ENCODE measurements at places on chromosomes 7 and 10.
A peak's percentile ranks its signal among the peaks of the same experiment; 100 is the strongest.

GRCh38 chr7:1100834-1101562, 13.1 kb downstream of the GPER1 start:
- no peak for DNase-seq

DNA sequence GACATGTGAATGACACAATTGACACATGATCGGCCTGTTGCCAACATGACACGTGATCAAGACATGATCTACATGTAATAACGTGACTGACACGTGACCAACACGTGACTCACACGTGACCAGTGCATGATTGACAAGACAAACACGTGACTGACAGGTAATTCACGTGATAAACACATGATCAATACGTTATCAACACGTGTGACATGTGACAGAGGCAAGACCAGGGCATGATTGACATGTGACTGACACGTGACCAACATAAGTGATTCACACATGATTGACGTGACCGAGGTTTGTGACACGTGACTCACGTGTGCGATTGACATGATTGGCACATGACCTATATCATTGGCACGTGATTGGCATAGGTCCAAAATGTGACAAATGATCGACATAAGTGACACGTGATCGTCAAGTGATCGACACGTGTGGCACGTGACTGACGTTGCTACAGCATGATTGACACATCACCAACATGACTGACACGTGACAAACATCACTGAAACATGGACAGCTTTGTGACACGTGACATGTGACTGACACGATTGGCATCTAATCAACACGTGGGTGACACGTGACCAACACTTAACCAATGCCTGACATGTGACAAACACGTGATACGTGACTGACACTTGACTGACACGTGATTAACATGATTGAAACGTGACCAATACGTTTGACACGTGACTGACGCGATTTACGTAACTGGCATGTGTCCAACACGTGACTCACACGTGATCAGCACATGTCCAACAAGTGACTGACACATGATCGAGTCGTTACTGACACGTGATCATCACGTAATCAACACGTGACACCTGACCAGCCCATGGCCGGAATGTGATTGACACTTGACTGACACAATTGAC, 23.0 kb downstream of the CRPPA start:
- DNase-seq, result no peak

GRCh38 chr7:89813081-89813480, 341.2 kb upstream of the STEAP1 start:
- DNase-seq, result no peak

DNA sequence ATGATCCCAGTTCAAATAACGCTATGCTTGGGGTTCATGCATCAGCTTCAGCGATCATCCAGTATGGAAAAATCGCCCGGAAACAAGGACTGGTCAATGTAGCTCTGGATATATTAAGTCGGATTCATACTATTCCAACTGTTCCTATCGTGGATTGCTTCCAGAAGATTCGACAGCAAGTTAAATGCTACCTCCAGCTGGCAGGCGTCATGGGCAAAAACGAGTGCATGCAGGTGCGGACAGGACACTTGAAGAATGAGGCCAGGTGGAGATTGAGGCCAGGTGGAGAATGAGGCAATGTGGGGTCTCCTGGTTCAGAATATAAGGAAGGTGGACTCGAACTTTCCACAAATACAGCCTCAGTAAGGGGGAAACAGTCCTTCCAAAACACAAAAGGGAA, 105.8 kb downstream of the TRRAP start:
- DNase-seq, result no peak

GRCh38 chr10:126380352-126381076, 7.8 kb downstream of the ADAM12 start:
- no peak for DNase-seq

DNA sequence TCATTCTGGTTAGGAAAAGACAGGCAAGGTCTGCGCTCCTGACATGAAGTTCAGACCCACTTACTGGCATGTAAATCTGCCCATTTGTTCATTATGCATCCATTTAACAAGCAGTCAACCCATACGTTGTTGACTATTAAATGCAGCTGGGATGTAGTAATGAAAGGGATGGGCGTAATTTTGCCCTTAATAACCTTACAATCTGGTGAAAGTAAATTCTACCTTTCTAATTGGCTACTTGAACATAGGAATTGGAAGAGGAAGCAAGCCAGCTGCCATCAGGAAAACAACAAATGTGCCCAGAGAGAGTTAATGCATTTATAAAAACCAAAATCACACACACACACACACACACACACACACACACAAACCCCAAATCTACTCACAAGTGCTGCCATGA, 170.2 kb upstream of the PITRM1 start:
- no peak for DNase-seq

GRCh38 chr10:78578929-78579328, 489.8 kb upstream of the ZMIZ1 start:
- DNase-seq, result no peak

DNA sequence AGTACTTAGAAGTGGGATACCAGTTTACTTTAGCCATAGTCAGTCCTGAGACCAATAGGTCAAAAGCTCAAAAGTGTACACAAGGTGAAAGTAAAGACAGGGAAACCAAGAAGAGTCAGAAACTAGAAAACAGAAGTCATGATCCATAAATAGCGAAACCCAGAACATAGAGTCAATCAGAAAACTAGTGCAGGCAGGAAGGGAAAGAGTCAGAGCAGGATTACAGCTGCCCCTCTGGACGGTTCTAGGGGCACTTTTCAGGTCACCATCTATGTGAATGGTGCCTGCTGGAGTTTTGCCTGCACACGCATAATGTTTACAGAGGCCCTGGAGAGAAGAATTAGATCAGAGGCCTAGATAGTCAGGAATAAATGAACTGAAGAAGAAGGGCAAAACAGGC, 22.4 kb upstream of the DMTF1 start:
- no peak for DNase-seq

DNA sequence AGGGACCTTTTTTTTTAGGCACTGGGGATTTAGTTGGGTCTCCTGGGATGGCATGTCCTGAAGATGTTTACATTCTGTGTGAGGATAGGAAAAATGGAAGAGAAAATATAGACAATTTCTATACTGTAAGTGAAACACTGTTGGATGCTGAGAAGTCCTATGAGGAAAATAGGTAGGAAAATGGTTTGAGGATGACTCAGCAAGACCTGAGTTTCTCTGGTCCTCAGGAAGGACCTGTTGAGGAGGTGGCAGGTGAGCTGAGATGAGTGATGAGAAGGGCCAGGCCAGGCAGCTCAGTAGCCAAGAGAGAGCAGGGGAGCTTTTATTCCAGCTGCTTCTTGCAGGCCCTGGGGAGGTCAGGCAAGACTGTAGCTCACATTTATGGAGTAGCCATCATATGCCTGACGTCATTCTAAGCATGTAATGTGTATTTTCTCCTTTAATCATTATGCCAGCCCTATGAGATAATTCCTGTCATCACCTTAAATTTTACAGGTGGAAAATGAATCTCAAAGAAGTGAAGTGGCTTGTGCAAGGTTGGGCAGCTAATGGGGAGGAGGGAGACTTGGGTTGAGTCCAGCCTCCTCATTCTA, 19.1 kb upstream of the LRRC18 start:
- DNase-seq, result no peak

DNA sequence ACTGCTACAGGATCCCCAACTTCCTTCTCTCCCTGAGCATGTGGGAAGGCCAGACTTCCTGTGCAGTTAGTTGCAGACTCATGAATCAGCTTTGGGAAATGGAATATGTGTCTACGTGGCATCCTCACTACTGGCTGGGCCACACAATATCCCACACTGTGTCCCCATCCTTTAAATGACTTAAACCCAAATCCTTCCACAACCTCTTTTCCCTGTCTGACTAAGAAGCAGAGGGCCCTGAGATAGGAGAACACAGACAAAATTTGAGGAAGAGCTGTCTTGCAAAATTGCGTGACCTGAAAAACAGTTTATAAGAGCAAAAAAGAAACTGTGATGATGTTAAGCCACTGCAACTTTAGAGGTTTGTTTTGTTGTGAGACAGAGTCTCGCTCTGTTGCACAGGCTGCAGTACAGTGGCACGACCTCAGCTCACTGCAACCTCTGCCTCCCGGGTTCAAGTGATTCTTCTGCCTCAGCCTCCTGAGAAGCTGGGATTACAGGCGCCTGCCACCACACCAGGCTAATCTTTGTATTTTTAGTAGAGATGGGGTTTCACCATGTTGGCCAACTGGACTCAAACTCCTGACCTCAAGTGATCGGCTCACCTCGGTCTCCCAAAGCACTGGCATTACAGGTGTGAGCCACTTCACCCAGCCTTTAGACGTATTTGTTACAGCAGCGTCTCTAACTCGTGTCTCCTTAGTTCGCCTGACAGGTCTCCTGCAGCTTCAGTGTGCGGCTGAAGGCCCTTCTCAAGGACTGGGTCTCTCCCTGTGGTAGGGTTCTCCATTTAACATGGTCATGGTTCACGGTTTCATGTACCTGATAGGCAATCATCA, 46.9 kb upstream of the SFMBT2 start:
- no peak for DNase-seq

DNA sequence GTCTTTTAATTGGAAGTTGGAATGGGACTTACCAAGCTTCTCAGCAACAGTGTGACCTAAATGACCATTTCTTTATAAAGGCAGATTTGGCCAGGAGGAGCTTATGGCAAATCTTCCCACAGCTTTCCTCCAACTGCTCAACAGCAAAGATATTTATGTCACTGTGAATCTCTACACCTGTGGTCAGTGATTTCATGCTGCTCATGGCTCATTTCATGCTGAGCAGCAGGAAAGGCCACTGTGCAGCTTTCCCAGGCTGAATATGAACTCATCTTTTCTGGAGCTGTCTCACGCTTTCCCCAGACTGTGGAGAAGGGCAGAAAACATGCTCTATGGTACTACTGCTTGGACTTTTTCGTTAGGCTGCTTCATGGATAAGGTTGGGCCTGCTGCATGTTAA, 29.8 kb downstream of the CALCR start:
- no peak for DNase-seq

- no peak for DNase-seq
These were observed 258.2 kb upstream of the SORCS1 start for GRCh38 chr10:107422681-107423080.

GRCh38 chr7:54788664-54789063, 29.7 kb upstream of the SEC61G start:
- peak; percentile 32 for DNase-seq

- no peak for DNase-seq
These were observed 22.2 kb upstream of the CPXM2 start for GRCh38 chr10:123913688-123914268.

DNA sequence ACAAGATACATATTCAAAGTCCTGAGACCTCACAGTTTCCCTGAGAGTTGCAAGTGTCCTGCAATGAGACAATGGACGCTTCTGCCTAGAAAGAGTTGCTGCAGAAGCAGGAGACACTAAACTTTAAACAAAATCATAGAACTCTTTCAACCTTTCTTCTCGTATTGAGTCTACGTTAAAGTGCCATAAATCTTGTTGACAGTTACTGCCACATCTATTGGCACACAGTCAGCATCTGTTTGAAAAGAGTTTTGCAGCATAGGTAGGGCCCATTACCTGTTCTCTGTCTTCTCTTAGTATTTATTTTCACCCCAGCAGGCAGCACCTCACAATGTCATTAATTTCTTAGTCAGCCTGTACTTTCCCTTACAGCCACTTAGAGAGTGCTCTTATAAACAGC, 335.3 kb upstream of the ETV1 start:
- no peak for DNase-seq

DNA sequence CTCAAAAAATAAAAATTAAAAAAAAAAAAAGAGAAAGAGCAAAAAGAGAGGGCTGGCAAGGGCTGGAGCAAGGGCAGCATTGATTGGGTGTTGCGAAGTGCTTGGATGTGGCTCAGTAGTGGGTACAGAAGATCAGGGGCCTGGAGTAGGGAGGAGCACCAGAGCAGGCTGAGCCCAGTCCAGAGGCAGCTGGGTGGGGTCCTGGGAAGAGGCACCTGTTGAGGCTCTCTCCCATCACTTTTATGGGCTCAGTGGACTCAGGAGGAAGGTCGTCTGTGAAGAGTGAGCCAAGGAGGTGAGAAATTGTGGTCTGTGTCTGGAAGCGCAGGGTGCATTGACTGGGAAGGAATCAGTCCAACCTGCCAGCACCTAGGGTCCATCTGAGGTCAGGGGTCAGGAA, 11.8 kb upstream of the ZMIZ2 start:
- DNase-seq, result no peak

GRCh38 chr7:25495342-25496250, 267.3 kb upstream of the NPVF start:
- no peak for DNase-seq

GRCh38 chr7:82740246-82740848, 296.8 kb upstream of the CACNA2D1 start:
- peak; percentile 68 for DNase-seq

- DNase-seq, result no peak
These were observed 30.0 kb upstream of the PRKAR2B start for GRCh38 chr7:107014387-107015023.

- no peak for DNase-seq
These were observed 67.6 kb upstream of the TFEC start for GRCh38 chr7:116098175-116098574.

DNA sequence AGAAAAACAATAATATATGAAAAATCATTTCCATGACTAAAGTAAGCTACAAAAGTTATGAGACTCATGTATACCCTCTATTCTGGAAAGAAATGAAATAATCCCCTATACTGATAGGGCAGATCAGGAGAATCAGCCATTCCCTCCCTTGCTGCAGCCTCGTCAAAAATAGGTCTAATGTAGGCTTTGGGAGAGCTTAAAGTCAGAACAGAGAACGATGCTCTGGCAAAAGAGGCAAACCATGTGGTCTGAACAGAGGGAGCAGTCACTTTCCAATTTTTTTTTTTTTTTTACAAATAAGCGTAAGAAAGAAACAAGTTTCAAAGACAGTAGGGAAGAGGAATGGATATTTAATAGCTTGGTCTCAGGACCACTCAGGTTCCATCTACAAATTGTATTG, 462.2 kb upstream of the LRRTM3 start:
- no peak for DNase-seq

DNA sequence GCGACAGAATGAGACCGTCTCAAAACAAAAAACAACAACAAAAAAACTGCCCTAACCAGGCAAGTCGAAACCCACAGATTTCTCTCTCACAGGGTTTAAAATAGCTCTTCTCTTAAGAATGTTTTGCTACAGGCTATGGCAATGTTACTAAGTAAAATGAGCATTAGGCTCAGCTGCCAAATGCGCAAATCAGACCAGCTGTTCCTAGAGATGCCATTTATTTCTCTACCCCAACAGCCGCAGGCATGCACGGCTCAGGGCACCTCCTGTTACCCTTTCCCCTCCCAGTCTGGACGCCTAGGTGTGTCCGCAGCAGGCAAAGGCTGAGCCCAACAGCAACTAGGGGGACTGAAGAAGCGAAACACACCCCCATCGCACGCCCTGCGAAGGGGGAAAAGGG, 168.3 kb upstream of the MBL2 start:
- no peak for DNase-seq

- DNase-seq, result no peak
These were observed 42.5 kb upstream of the KCNMA1 start for GRCh38 chr10:77680065-77680464.

Measured in endothelial cell (in vitro differentiated cells).